ENCODE measurements at places on chromosomes 3 and 15.
A peak's percentile ranks its signal among the peaks of the same experiment; 100 is the strongest.

DNA sequence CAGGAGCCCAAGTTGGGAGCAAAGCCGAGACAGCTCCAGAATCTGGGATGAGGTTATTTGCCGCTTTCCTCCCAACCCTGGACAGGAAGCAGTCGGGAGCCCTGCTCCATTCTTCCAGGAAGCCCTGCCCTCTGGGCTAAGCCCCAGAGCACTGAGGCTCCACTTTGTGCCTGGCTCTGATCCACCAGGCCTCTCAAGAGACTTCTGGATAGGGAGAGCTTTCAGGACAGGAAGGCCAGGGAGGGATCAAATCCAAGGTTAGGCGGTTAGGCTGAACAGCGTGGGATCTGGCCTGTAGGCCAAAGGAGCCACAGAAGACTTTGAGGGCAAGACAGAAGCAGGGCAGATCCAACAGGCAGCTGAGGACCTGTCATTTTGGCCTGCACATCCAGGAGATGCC lies 835 bp downstream of the STOML1 start:
- peaks cover 36% of the 10 kb centered on the region for H3K4me1 ChIP-seq
- DNase-seq = no peak
- no peaks in the 10 kb centered on the region for H3K27me3 ChIP-seq
- peak overlapping the region; percentile 73 for H3K4me3 ChIP-seq
- peak overlapping the region; percentile 53 for H3K27ac ChIP-seq

GRCh38 chr3:95210878-95211277 lies 1148.0 kb downstream of the NSUN3 start:
- H3K27ac ChIP-seq = no peak overlapping the region
- DNase-seq = no peak
- H3K4me3 ChIP-seq = no peak overlapping the region
- H3K36me3 ChIP-seq = no peaks in the 10 kb centered on the region
- H3K4me1 ChIP-seq = no peaks in the 10 kb centered on the region
- no peaks in the 10 kb centered on the region for H3K27me3 ChIP-seq

DNA sequence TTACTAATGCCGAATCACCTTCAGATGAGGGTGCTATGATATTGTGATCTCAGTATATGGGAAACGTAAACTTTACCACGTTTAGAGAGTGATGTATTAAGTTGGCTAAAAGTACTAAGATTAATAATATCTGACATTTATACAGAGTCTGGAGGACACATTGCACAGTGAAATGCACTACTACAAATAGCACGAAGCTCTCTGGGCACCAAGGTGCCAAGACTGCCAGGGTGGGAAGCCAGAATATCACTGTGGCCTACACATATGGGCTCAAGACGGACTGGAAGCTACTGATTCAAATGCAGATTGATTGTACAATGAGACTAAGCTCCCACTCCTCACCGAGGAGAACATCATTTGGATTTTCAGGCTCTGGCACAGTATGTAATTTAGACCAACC lies 113.3 kb upstream of the LIPC start:
- H3K27me3 ChIP-seq = no peaks in the 10 kb centered on the region
- no peak overlapping the region for H3K4me3 ChIP-seq
- H3K4me1 ChIP-seq = peaks cover 23% of the 10 kb centered on the region
- H3K36me3 ChIP-seq = peaks cover 10% of the 10 kb centered on the region
- H3K27ac ChIP-seq = no peak overlapping the region

GRCh38 chr15:89136818-89137772 lies 48.8 kb downstream of the ABHD2 start:
- peaks cover 37% of the 10 kb centered on the region for H3K4me1 ChIP-seq
- H3K4me3 ChIP-seq = no peak overlapping the region
- H3K27me3 ChIP-seq = no peaks in the 10 kb centered on the region
- no peak for DNase-seq
- H3K36me3 ChIP-seq = peaks cover 12% of the 10 kb centered on the region

DNA sequence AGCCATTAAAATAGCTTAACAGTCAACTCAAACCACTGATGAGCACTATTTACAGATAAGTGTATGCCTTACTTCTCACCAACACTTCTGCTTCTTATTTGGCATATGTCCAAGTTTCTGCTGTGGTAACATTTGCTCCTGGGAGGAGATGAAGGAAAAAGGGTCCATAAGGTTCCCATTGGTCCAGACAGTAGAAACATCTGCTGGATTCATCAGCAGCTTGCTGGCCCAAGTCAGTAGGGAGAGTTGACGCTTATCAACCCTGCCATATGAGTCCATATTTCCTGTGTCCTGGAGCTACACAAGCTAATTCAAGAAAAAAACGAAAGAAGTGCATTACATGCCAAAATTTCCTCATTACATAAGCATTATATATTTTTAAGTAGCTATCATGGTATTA lies 824.5 kb downstream of the CADM2 start:
- H3K27ac ChIP-seq = no peak overlapping the region
- H3K36me3 ChIP-seq = no peaks in the 10 kb centered on the region
- H3K4me3 ChIP-seq = no peak overlapping the region
- DNase-seq = no peak

DNA sequence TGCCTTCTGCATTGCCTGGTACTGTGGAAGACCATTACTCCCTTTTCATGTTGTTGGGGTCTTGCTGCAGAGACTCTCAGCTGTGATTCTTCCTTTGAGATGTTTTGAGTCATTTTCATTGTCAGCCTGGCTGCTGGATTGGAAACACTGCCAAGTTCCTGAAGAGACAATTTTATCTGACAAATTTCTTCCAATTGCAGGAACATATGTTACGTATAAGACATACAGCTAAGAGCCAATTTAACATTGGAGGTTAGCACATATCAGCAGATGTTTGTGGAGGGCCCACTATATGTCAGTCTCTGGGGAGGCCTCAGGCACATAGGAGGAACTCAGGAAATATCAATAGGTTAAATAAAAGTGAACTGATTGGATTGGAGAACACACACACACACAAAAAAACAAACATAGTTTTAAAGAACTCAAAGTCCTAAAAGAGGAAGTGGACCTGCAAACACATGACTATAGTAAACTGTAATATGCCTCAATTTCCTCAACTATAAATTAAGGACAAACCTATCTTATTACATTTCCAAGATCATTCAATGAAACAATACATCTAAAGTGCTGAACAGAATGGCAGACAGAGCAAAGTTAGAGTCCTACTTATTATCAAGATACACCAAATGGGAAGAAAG lies 172.3 kb downstream of the MYRIP start:
- H3K4me3 ChIP-seq = no peak overlapping the region
- no peak for DNase-seq
- H3K27me3 ChIP-seq = no peaks in the 10 kb centered on the region
- H3K4me1 ChIP-seq = no peaks in the 10 kb centered on the region
- H3K36me3 ChIP-seq = no peaks in the 10 kb centered on the region
- no peak overlapping the region for H3K27ac ChIP-seq

DNA sequence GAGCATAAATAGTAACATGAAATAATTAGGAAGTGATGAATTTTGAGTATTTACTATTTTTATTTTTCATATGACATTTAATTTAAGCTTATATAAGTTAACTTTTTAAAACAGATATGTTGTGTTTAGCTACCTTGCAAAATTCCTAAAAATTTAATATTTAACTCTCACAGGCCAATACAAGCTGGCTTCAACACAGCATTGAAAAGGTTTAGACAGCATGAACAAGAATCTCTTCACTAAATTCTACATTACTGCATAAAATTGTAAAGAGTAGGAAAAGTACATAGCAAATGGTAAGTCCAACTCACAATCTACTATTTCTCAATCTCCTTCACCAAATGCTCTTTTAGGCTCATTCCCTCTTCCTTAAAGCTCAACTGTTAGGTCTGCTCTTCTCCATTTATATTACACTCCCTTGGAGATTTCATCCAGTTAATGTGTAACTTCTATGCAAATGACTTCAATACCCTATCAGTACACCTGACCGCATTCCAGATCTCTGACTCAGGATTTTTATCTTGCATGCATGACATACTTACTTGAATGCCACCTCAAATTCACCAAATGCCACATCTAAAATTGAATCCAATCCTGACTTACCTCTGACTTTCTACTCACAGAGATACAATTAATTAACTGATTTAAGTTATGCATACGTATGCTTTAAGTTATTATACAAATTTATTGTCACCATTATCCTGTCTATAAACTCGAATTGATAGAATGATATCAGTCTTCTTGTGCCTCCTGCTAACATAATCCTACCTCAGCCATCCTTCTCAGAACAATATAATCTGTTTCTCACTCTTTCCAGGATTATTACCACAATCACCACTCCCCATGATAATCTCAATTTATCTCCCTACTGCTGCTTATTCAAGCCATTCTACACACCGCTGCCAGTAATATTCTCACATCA lies 127.0 kb downstream of the STAG1 start:
- no peaks in the 10 kb centered on the region for H3K27me3 ChIP-seq
- H3K4me1 ChIP-seq = no peaks in the 10 kb centered on the region
- no peak overlapping the region for H3K27ac ChIP-seq
- DNase-seq = no peak

DNA sequence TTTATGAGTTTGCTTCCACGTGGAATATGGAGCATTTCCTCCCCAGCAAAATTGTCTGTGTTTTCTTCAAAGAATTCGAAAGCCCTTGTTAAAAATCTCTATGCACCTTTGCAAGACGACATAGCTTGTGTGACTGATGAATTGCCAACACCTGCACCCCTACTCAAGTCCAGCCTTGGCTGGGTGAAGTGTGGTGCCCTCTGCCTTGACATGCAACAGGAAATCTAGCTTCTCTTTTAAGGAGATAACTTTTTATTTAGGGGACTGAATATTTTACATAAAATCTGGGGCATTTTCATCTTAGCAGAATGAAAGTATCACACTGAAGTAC lies 647 bp downstream of the HMG20A start:
- peak overlapping the region; percentile 99 for H3K27ac ChIP-seq
- peaks cover 52% of the 10 kb centered on the region for H3K4me1 ChIP-seq
- H3K36me3 ChIP-seq = peaks cover 12% of the 10 kb centered on the region
- H3K27me3 ChIP-seq = peaks cover 2% of the 10 kb centered on the region
- DNase-seq = peak; percentile 50
- peak overlapping the region; percentile 99 for H3K4me3 ChIP-seq

GRCh38 chr3:72102112-72102616 lies 317.2 kb upstream of the PROK2 start:
- H3K27me3 ChIP-seq = peaks cover 5% of the 10 kb centered on the region
- H3K4me1 ChIP-seq = peaks cover 22% of the 10 kb centered on the region
- DNase-seq = no peak
- no peak overlapping the region for H3K4me3 ChIP-seq

- DNase-seq = no peak
- H3K27me3 ChIP-seq = peaks cover 41% of the 10 kb centered on the region
- H3K36me3 ChIP-seq = no peaks in the 10 kb centered on the region
- no peak overlapping the region for H3K4me3 ChIP-seq
These were observed 586.0 kb upstream of the TGFBR2 start for GRCh38 chr3:30020380-30020779.

- H3K36me3 ChIP-seq = no peaks in the 10 kb centered on the region
- no peak overlapping the region for H3K4me3 ChIP-seq
- no peaks in the 10 kb centered on the region for H3K27me3 ChIP-seq
- H3K4me1 ChIP-seq = no peaks in the 10 kb centered on the region
- peak; percentile 45 for DNase-seq
These were observed 9.7 kb downstream of the ITIH4 start for GRCh38 chr3:52820736-52821135.

DNA sequence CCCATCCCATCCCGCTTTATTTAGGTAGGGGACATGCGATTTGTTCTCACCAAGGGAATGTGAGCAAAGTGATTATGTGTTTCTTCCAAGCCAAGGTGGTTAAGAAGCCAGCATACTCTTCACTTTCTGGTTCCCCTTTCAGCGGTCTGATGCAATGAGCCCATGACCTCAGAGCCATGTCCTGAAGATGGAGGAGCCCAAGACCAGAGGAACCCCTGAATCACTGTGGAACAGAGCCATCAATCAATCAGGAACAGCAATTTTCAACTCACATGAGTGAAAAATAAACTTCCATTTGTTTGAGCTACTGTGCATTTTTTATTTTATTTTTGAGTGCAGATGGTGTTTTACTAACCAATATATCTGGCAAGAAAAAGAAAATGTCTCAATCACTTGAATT lies 10.8 kb downstream of the THRB start:
- H3K4me1 ChIP-seq = no peaks in the 10 kb centered on the region
- no peak overlapping the region for H3K4me3 ChIP-seq
- no peaks in the 10 kb centered on the region for H3K27me3 ChIP-seq
- no peak for DNase-seq
- no peaks in the 10 kb centered on the region for H3K36me3 ChIP-seq
- no peak overlapping the region for H3K27ac ChIP-seq

DNA sequence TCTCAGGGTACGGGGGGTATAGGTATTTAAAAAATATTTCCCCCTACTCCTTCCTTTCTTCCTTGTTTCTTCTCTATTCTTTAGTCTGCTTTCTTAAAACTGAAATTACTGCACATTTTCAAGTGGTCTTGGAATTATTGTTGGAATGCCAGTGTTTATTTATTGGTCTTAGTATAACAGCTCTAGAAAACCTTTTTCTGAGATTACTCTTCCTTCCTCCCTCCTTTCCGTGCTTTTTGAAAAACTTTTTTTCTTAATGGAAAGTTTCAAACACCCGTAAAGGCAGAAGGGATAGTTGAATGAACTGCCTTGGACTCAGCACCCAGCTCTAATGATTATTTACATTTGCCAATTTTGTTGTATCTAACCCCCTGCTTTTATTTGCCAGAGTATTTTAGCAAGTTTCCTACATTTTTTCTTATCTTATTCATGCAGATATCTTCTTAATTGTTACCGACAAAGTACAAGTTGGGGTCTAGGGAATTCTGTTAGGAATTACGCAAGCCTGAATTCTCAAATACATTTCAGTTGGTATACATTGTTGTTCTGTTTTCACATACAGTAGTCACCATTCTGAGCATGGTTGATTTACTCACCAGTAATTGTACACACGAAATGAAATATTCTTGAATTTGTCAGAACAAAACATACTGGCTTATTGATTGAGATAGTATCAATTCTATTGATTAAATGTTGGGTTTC lies 36.2 kb downstream of the KAT2B start:
- no peak overlapping the region for H3K27ac ChIP-seq
- H3K4me3 ChIP-seq = no peak overlapping the region

DNA sequence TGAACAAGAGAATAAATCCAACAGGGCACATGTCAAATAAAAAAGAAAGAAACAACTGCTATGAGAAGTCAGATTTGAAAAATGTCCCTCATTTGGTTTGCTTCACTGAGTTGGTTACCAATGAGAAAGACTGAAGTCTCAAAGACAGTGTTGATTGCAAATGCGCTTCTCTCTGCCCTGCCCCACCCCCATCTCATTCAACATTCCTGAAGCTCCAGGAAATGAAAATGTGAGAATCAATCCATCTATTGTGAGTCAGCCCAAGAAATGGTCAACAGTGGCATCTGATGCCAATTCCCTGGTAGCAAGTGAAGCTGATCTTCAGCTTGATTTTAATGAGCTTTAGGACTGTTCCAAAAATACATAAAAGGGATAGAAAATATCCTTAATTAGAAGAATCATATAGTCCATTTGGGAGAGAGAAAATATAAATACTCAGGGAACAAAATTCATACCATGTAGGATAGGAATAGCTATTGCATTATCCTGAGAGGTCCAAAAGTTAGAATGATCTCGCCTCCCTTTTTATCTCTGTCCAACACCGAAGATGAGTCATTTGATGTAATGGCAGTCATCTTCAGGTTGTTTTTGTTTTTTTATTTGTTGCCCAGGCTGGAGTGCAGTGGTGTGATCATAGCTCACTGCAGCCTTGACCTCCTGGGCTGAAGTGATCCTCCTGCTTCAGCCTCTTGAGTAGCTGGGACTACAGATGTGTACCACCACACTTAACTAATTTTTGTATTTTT lies 200.3 kb upstream of the UMPS start:
- no peak overlapping the region for H3K4me3 ChIP-seq
- DNase-seq = no peak
- no peaks in the 10 kb centered on the region for H3K36me3 ChIP-seq
- H3K27me3 ChIP-seq = peaks cover 43% of the 10 kb centered on the region
- H3K27ac ChIP-seq = no peak overlapping the region
- no peaks in the 10 kb centered on the region for H3K4me1 ChIP-seq

All from activated CD8-positive, alpha-beta memory T cell treated with anti-CD3 and anti-CD28 coated beads, Interleukin-2, amount 10 ng/mL, durations not matched to agents 7 days and 5 days (primary cell).